Stimulated activated CD8-positive, alpha-beta memory T cell treated with anti-CD3 and anti-CD28 coated beads, Interleukin-4, amount 100 ng/mL, for 1 hour (primary cell): ENCODE measurements at places on chromosomes 3 and 15.

DNA sequence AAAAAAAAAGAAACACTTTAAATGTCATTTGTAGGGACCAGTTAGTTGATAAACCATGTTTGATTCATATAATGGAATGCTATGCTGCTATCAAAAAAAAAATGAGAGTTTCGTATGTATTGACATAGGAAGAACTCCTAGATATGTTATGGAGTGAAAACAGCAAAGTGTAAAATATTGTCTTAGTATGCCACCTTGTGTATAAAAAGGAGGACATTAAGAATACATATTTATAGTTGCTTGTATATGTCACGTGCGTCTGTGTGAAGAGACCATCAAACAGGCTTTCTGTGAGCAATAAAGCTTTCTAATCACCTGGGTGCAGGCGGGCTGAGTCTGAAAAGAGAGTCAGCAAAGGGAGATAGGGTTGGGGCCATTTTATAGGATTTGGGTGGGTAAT lies 39.5 kb downstream of the KBTBD8 start:
- no peak for DNase-seq

- no peak for DNase-seq
Measured at GRCh38 chr3:148074946-148075345, 622.8 kb upstream of the AGTR1 start.

DNA sequence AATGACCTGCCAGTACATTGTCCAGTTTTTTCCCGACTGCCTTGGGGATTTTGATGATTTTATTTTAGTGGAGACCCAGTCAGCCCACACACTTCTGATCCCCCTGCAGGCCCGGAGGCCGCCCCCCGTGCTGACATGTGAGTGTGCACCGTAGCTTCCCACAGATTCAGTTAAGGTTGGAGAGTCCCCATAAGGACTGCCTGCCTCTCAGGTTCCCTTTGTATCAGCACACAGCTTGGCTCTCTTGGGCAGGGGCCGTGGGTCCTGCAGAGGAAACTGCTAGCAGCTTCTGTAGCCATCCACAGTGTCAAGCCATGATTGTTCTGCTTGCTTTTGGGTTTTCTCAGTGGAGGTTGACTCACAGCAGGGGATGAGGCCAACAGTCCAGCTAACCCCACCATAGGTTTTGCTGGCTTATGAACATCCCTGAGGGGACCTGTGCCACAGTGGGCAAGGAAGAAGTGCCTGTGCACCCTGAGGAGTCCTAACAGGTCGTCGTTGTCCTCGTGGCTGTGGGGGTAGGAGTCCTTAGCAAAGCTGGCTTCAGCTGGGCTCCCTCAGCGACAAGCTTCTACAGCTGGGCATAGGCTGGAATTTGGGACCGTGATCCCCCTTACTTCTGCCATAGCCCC lies 46.4 kb downstream of the DLEC1 start:
- DNase-seq, result no peak

DNA sequence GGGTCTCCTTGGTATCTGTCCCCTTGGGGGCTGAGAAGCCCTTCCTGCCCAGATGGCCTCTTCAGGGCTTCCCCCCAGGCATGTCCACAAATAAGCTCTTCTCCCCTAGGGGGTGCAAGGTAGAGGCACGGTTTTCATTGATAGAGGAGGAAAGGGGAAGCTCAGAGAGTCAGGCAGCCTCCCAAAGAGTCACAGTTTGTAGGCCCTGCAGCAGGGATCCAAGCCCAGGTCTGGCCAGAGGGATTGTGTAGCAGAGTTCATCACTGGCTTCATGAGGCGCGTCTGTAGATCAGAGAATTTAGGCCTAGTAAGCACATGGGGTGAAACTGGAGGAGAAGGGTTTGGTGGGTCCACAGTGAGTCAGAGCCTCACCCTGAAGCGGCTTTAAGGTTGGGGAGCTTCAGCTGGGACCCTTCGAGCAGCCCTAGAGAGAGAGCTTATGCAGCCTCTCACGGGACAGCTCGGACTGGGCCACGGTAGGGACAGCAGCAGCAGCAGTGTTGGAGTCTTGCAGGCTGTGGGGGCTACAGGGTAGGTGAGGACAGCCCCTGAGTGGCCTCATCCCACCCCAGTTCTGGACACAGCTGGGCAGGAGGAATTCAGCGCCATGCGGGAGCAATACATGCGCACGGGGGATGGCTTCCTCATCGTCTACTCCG lies 37.5 kb upstream of the ESYT3 start:
- DNase-seq, result no peak

- DNase-seq, result no peak
Measured at GRCh38 chr15:80934761-80935221, 54.8 kb downstream of the MESD start.
